ENCODE measurements at places on chromosomes 11 and 22. TPM values are rescaled to one million over a fixed set of nuclear protein-coding genes. Genes with fewer than 3 reads are reported as not detected.
A peak's percentile ranks its signal among the peaks of the same experiment; 100 is the strongest.

DNA sequence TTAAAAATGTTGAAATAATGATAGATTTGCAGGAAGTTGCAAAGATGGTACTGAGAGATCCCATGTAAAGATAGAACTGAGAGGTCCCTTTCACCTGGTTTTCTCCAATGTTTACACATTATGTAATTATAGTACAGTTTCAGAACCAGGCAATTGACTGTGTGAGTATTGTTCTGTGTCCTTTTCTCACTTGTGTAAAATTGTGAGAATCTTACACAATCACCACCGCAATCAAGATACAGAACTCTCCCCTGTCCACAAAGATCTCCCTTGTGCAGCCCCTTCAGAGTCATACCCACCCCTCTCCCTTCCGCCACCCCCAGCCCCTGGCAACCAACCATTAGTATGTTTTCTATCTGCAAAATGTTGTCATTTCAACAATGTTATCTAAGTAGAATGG, 119.8 kb upstream of the NAV2 start:
- no peak for DNase-seq

GRCh38 chr11:473962-474785, 24.1 kb downstream of the PTDSS2 start:
- DNase-seq: no peak

GRCh38 chr11:78377625-78378418, 39.8 kb downstream of the GAB2 start:
- DNase-seq: no peak

DNA sequence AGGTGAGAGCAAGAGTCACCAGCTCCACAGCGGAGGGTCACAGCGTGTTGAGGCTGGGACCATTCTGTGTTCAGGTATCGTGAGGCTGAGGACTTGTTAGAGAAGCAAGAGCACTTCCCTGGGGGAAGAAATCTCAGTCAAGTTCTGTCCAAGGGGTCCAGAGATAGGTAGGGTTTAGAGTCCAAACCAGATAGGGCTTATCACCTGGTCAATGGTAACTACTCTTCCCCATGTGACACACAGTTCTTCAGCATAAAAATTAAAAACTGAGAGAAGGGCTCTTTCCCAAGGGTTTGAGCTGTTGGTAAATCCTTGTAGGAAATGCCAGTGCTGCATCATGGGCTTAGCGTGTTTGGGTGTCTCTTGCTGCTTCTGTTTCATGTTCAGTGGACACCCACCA, 54.8 kb upstream of the MN1 start:
- no peak for DNase-seq

DNA sequence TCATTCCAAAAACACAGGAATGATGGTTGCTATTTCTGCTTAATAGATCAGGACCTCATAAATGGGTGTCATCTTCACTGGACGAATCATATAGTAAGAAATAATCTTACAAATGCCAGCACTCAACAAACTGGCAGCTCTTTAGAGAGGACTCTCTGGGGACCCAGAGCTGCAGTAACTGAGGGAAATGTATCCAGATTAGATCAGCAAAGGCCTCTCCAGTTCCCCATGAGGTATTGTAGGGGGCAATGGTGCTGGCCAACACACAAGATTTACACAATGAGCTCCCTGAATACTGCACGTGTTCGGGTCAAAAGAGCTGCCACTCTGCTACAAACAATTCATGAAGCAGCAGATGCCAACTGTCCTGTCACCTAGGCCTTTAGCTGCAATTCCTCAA, 110.2 kb downstream of the RBFOX2 start:
- DNase-seq: no peak

- DNase-seq: peak; percentile 42
Observed at GRCh38 chr22:36144886-36145541, 15.5 kb downstream of the APOL3 start.

UBE4A gene
- 5.6 TPM for polyA plus RNA-seq

UQCR10 gene
- 229 TPM for polyA plus RNA-seq

RHOG gene
- polyA plus RNA-seq: 88.5 TPM

Data from foreskin keratinocyte (primary cell).